ENCODE measurements at places on chromosomes 4 and X.

DNA sequence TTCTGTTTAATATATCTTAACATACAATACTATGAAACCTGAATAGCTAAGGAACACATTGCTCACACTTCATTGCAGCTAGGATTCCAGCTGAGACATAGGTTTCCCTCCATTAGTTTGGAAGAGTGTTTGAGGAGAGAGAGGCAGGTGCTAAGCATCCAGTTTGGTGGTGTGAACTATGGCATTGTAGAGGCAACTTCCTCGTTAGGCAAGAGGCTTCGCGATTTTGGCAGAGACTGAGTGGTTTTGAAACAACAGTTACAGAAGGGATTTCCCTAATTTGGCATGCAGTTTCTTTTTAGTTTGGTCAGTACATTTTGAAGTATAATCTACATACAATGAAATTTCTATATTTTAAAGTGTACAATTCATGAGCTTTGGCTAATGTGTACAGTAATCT lies 117.1 kb upstream of the BMP3 start:
- DNase-seq = no peak

DNA sequence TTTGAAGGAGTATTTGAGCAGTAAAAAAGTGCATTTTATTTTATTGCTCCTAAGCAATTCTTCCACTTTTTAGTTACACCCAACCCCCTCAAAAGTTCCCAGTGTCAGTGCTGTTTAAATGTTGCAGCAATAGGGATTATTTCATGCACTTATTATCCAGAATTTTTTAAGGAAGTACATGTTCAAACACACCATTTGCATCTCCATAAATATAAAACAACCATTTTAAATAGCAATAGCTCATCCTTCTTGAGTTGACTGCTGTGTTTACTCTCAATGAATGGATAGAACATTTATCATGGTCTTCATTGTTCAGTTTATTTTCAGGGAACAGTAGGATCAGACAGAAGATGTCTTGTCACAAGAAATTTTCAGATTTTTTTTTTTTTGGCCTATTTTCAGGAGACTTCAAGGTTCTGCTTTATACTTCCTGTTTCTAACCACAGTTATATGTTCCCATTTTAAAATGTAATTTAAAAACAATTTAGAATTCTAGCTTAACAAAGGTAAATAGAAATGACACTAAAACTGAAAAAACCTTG lies 171.9 kb downstream of the TMA16 start:
- no peak for DNase-seq

GRCh38 chr4:5750946-5751665 lies 40.1 kb downstream of the EVC start:
- no peak for DNase-seq

- DNase-seq = no peak
Measured at GRCh38 chrX:9525511-9526248, 60.8 kb downstream of the TBL1X start.

DNA sequence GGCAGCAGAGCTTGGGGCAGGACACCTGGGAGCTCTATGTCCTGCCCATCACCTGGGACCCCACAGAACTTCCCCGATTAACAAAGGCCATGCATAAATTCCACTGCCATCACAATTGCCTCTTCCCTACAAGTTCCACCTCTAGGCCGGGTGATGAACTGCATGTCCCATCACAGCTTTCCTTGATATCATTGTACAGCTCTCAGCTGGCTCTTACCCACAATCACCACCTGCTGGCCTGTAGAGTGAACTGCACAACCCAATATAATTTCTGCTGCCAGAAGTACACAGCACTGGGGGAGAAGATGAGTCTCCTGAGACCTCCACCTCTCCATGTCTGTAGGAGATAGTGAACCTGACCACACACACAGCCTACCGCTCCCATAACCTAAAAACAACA lies 285.0 kb upstream of the AADAT start:
- no peak for DNase-seq

DNA sequence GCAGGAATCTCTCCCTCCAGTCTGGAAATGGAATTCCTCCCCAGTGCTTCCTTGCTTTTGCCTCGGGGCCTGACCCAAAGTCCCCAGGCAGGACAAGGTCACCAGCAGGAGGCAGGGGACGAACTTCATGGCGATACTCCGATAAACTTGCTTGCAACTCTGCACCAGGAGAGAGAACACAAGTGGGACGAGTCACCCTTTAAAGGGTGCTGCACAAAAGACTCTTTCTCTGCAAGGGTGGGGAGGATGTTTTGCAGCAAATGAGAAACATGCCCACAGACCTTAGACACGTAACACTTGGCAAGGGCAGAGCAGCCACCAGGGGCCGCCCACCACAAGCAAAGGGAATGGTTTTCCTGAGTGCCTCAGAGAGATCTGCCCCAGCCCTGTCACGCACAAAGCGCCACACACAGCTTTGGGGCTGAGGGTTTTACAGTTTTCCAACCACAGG lies at the start of gene FGFBP2:
Gene FGFBP2 (minus strand): TSS at position 175 of the 451 bp plus-strand sequence. CDS start 46 bp downstream, at position 129.
- DNase-seq = no peak

DNA sequence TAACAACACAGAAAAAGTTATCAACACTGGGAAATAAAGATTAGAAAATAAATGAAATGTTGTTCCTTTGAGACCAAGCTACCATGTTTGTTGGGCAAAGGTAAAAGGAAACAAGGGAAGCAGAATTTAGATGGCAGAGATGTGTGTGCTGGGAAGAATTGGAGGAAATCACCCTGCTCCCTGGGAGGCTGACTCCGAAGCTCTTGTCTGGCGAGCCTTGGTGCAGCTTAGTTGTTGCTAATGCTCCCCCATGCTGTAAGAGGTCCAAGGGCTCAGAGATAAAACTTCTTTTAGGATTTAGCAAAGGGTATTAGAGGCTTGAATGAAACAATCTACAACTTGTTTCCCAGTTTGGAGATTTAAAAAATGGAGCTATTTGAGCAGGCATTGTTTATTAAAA lies 123.8 kb upstream of the DDIT4L start:
- DNase-seq = no peak

- DNase-seq = no peak
Measured at GRCh38 chrX:136121788-136122187, 25.5 kb upstream of the FHL1 start.

DNA sequence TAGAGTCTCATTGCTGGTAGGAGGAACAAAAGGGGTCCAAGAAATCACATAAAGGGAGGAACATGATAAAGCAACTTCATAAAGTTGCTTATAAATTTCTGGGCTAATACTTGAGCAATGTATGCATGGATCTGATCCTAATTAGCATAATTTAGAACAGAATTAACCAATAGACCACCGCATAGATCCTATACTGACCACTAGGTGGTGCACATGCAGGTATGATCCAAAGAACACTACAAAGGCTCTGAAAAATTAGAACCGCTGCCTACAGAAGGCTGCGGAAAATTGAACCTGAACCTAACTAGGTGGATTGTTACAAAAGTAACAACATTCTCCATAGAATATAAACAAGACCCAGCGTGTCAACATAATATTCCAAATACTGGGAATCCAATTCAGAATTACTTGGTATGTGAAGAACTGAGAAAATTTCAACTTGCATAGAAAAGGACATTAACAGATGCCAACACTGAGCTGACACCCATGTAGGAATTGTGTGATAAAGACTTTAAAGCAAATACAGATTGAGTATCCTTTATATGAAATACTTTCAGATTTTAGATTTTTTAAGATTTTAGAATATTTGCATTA lies 23.3 kb downstream of the BRCC3 start:
- DNase-seq = no peak

- DNase-seq = no peak
Measured at GRCh38 chr4:79223993-79224776, 101.7 kb downstream of the NAA11 start.

DNA sequence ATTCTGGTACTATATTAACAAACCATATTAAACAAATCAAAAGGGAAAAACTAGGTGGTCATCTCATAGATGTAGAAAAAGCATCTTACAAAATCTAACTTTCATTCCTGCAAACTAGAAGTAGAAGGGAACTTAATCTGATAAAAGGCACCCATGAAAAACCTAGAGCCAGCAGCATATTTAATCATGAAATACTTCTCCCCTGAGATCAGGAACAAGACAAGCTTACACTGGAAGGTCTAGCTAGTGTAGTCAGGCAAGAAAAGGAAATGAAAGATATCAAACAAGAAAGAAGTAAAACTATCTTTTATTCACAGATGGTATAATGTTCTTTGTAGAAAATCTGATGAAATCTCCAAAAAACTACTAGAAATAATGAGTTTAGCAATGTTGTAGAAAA lies 41.2 kb downstream of the ATP10D start:
- DNase-seq = no peak

GRCh38 chr4:98467627-98468072 lies 190.8 kb downstream of the TSPAN5 start:
- DNase-seq = peak; percentile 85

- DNase-seq = no peak
Measured at GRCh38 chrX:92249125-92249524, 469.9 kb downstream of the PCDH11X start.

DNA sequence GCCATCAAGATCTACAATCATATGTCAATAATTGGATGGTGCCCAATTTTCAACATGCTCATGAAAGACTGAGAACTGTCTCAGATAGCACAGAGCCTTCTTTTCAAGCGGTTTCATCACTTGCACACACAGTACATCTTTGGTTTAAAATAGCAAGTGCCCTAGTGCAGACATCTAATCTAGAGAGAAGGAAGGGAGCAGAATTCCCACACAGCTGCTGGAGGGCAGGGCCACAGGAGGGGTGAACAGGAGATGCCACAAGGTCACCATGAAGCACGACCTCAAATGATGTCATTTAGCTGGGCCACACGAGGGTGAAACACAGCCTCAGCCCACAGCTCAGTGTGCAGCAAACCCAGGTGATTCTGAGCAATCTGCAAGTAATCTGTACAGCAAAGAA lies 24.3 kb downstream of the LEF1 start:
- no peak for DNase-seq

DNA sequence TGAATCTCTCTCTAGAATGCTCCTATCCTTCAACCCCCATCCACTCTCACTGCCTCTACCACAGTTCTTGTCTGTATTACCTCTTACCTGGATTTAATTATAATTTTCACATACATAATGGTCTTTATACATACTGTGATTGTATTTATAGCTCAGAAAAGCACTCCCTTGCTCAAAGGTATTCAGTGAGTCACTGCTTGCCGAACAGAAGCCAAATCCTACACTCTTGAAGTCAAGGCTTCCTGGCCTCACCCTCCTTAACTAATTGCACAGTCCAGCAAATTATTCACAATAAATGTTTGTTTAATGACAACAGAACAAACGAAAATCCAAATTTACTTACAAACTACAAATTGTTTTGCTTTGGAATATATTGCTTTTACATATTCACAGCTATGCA lies 159.5 kb downstream of the KLHL13 start:
- DNase-seq = no peak

DNA sequence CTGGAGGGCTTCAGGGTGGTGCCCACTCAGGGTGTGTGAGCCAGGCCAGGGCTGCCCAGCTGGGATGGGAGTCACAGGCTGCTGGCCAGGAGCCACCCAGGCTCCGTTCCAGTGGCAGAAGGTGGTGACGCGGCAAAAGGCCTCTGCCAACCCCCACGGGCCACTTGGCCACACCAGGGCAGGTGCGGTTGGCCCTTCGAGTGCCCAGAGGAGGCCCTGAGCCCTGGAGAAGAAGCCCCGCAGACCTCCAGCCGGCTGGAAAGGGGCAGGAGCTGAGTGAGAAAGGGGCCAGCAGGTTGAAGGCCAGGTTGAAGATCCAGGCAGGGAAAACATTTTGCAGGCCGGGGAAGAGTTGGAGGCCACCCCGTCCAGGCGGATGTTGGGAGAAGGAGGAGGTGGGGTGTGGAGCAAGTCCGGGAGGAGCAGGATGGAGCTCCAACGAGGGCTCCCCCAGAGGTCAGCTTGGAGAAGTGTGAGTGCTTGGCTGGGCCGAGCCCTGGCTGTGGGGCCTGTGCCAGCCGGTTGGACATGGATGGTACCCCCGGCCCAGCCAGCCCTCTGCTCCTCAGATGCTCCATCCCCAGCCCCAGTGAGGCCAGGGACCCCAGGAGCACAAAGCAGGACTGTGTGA lies 2.8 kb upstream of the CPLX1 start:
- no peak for DNase-seq

DNA sequence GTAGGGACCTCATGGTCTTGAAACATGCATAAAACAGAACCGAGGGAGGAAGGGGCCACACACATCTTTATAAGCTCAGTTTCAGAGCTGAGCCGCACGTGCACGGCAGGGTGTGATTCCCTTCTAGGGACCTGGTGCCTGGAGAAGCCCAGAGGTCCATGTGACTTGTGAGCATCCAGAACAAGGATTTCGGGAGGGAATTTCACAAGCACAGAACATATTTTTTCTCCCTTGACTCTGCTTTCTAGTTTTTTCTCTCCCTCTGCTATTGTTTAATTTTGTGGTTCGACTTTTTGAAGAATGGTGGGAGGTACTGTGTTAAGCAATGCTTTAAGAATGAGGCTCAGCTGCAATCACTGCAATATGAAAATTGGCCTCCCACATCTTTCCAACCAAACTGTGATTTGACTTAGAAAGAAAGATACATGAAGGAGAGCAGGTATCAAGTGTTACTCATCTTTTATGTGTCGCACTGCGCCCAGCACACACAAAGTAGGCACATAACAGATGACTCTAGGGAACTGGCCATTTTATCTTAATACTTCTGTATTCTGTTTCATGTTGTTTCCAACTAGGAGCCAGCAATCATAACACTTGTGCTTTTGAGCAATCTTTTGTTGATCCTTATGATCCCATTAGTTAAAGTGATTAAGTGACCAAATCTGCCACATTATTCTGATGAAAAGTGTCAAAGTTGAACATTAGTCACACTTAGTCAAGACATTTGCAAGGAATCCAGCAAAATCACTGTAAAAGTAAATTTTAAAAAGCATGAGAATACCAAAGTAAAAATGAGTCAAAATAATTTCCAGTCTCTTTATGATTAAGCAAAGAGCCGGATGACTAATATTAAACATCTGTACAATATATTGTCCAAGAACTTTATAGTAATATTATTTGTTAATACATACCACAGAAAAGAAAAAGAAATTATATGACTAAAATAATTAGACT lies 86.4 kb downstream of the SHISA3 start:
- DNase-seq = peak; percentile 80

DNA sequence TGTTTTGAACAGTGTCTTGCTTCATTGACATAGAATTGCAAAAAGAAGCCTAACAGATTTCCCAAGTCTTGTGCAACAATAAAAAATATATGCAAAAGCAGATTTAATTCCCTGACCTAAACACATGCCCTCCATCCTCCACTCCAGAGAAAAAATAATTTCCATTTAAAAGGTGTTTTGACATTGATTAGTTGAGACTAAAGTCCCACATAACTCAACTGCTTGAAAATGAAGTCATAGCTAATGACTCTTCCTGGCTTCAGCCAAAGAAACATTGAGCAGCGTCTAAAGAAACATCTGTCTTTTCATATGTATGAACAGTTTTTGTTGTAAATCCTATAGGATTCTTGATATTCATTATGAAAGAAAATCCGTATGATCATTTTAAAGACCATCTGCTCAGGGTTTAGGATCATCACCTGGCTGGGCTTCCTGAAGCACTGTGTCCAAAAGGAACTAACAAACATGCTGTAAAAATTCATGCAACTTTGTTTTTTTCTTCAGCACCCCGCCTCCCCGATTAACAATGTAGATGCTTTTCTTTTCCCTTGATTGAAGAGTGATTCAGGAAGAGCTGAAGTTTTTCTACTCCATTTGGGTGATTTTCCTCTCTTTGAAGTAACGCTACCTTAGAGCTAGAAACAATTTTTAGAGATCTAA lies 273.4 kb downstream of the HS3ST1 start:
- DNase-seq = peak; percentile 15

GRCh38 chrX:16188687-16189086 lies 21.4 kb downstream of the MAGEB17 start:
- no peak for DNase-seq

GRCh38 chr4:48571471-48571870 lies 81.4 kb downstream of the ZAR1 start:
- DNase-seq = no peak

GRCh38 chr4:16238327-16238726 lies 12.1 kb upstream of the TAPT1 start:
- no peak for DNase-seq

Data from hindlimb muscle (tissue), 1 donor.